ENCODE measurements at places on chromosomes 7 and 10. TPM values are rescaled to one million over a fixed set of nuclear protein-coding genes. Genes with fewer than 3 reads are reported as not detected.

- H3K27ac ChIP-seq: no peak overlapping the region
- no peaks in the 10 kb centered on the region for H3K36me3 ChIP-seq
- no peaks in the 10 kb centered on the region for H3K27me3 ChIP-seq
- no peaks in the 10 kb centered on the region for H3K4me1 ChIP-seq
- DNase-seq: no peak
Observed at GRCh38 chr7:32326078-32326477, 164.1 kb downstream of the LSM5 start.

Gene CPA4
- 28.2 TPM for total RNA-seq

Gene PAX4
- total RNA-seq: not detected

GRCh38 chr10:91885362-91886079, 23.8 kb downstream of the FGFBP3 start:
- DNase-seq: no peak
- H3K4me1 ChIP-seq: peaks cover 23% of the 10 kb centered on the region
- no peaks in the 10 kb centered on the region for H3K36me3 ChIP-seq
- no peaks in the 10 kb centered on the region for H3K27me3 ChIP-seq

GRCh38 chr7:121334875-121335648, 6.3 kb downstream of the WNT16 start:
- H3K27me3 ChIP-seq: peaks cover 20% of the 10 kb centered on the region
- no peak overlapping the region for H3K4me3 ChIP-seq
- no peaks in the 10 kb centered on the region for H3K36me3 ChIP-seq

DNA sequence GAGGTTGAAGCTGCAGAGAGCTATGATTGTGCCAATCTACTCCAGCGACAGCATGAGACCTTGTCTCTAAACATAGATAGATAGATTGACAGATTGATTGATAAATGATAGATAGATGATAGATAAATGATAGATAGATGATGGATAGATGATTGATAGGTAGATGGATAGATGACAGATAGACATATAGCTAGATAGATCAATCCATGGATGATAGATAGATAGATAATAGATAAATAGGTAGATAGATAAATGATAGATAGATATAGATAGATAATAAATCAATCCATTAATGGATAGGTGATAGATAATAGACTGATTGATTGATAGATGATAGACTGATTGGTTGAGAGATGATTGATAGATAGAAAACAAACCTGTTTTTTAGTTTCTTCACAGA, 349.6 kb downstream of the PAXIP1 start:
- DNase-seq: no peak
- no peak overlapping the region for H3K27ac ChIP-seq
- H3K4me3 ChIP-seq: no peak overlapping the region
- no peaks in the 10 kb centered on the region for H3K27me3 ChIP-seq

Gene JAZF1
- total RNA-seq: 15.9 TPM

GRCh38 chr7:92292981-92293380, 47.2 kb downstream of the ANKIB1 start:
- no peaks in the 10 kb centered on the region for H3K27me3 ChIP-seq
- H3K36me3 ChIP-seq: peaks cover 3% of the 10 kb centered on the region
- H3K27ac ChIP-seq: no peak overlapping the region
- no peak for DNase-seq

Gene PODXL
- 1.4 TPM for total RNA-seq
